ENCODE measurements at places on chromosomes 2 and 18.

GRCh38 chr2:88450186-88450585 lies 2.3 kb downstream of the FOXI3 start:
- no peak overlapping the region for H3K4me3 ChIP-seq
- H3K27ac ChIP-seq: no peak overlapping the region
- H3K36me3 ChIP-seq: no peaks in the 10 kb centered on the region
- no peaks in the 10 kb centered on the region for H3K4me1 ChIP-seq
- H3K27me3 ChIP-seq: peaks cover 78% of the 10 kb centered on the region

DNA sequence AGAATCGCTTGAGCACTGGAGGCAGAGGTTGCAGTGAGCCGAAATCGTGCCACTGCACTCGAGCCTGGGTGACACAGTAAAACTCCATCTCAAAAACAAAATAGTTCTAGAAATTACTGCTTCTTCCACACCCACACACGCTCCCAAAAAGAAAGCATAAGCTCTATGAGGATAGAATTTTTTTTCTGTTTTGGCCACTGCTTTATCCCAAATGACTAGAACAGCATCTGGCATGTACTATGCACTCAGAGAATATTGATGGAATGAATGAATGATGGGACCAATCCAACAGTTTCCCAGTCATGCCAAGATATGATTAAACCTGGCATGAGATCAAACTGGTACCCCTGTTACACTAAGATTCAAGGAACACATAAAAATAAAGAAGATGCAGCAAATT lies 455.4 kb upstream of the CHAC2 start:
- H3K27me3 ChIP-seq: no peaks in the 10 kb centered on the region
- no peak for DNase-seq
- no peaks in the 10 kb centered on the region for H3K4me1 ChIP-seq
- H3K27ac ChIP-seq: no peak overlapping the region
- no peak overlapping the region for H3K4me3 ChIP-seq
- H3K36me3 ChIP-seq: no peaks in the 10 kb centered on the region

DNA sequence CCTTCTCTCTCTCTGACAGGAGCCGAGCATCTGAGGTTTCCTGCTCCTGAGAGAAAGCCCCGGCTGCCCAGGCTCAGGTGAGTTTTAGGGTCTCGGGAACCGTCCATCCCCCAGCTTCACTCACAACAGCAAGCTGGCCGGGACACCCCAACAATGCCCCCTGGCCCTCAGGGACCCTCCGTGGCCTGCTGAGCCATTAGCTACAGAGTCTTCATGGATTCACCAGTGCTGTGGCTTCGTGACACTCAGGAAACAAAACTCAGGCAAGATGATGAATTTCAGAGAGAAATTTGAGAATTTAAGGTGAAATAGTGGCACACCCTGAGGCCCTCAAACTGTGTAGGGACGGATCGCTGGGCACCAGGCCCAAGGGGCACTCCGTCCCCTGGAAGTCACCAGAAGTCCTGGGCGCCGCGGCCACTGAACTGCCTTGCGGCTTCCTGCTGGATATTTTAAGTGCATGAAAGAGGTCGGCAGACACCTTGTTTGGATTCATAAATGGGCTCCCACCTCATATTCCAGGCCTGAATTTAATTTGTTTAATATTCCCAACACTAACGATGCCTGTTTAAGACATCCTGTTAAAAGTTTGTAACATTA lies 368.3 kb upstream of the SALL3 start:
- no peak for DNase-seq
- no peak overlapping the region for H3K4me3 ChIP-seq
- no peak overlapping the region for H3K27ac ChIP-seq
- no peaks in the 10 kb centered on the region for H3K36me3 ChIP-seq
- H3K27me3 ChIP-seq: peaks cover 13% of the 10 kb centered on the region

GRCh38 chr2:239727776-239728600 lies 297.2 kb downstream of the NDUFA10 start:
- DNase-seq: no peak
- H3K4me1 ChIP-seq: no peaks in the 10 kb centered on the region
- H3K36me3 ChIP-seq: no peaks in the 10 kb centered on the region
- no peak overlapping the region for H3K27ac ChIP-seq
- no peak overlapping the region for H3K4me3 ChIP-seq

- no peak overlapping the region for H3K4me3 ChIP-seq
- H3K27me3 ChIP-seq: no peaks in the 10 kb centered on the region
- no peak overlapping the region for H3K27ac ChIP-seq
- H3K36me3 ChIP-seq: no peaks in the 10 kb centered on the region
Observed at GRCh38 chr2:1778566-1778965, 34.3 kb upstream of the PXDN start.

DNA sequence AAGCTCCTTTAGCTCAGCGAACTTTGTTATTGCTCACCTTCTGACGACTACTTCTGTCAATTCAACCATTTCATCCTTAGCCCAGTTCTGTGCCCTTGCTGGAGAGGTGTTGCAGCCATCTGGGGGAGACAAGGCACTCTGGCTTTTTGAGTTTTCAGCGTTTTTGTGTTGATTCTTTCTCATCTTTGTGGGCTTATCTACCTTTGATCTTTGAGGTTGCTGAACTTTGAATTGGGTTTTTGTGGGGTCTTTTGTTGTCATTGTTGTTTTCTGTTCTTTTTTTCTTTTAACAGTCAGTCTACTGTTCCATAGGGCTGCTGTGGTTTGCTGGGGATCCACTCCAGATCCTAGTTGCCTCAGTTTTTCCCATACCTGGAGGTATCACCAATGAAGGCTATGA lies 57.3 kb downstream of the GTF3C3 start:
- DNase-seq: no peak
- H3K27ac ChIP-seq: no peak overlapping the region
- no peaks in the 10 kb centered on the region for H3K27me3 ChIP-seq
- H3K36me3 ChIP-seq: no peaks in the 10 kb centered on the region
- H3K4me1 ChIP-seq: no peaks in the 10 kb centered on the region

DNA sequence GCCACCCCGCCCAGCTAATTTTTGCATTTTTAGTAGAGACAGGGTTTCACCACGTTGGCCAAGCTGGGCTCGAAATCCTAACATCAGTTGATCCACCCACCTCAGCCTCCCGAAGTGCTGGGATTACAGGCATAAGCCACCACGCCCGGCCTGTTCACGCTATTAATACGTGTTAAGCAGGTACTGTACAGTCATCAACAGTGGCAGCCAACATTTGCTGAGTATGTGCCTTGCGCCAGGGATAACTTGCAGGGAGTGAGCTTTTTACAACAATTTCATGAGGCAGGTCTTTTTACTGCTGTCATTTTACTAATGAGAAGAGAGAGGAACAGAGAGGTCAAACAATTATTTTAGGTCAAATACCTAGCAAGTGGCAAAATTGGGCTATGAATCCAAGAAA lies 115.2 kb downstream of the AP1S3 start:
- no peaks in the 10 kb centered on the region for H3K36me3 ChIP-seq
- H3K4me3 ChIP-seq: no peak overlapping the region
- no peaks in the 10 kb centered on the region for H3K27me3 ChIP-seq
- no peaks in the 10 kb centered on the region for H3K4me1 ChIP-seq
- no peak overlapping the region for H3K27ac ChIP-seq

DNA sequence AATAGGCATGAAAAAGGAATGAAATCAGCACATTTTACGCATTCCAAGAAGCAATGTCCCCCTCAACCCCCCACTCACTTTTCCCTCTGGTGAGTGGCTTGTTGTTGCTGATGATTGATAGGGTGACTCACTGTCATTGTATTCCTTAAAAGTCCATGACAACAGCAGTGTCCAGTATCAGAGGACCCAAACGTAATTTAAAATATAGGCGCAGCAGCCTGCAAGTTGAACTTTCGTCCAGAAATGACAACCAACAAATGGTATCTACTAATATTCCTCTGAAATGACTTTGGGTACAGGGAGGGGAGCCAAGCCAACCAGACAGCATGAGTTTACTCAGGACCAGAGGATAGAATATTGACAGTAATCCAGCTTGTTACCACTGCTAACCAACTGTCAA lies 182.9 kb upstream of the SIX3 start:
- no peak overlapping the region for H3K4me3 ChIP-seq
- H3K27ac ChIP-seq: no peak overlapping the region
- H3K4me1 ChIP-seq: no peaks in the 10 kb centered on the region

DNA sequence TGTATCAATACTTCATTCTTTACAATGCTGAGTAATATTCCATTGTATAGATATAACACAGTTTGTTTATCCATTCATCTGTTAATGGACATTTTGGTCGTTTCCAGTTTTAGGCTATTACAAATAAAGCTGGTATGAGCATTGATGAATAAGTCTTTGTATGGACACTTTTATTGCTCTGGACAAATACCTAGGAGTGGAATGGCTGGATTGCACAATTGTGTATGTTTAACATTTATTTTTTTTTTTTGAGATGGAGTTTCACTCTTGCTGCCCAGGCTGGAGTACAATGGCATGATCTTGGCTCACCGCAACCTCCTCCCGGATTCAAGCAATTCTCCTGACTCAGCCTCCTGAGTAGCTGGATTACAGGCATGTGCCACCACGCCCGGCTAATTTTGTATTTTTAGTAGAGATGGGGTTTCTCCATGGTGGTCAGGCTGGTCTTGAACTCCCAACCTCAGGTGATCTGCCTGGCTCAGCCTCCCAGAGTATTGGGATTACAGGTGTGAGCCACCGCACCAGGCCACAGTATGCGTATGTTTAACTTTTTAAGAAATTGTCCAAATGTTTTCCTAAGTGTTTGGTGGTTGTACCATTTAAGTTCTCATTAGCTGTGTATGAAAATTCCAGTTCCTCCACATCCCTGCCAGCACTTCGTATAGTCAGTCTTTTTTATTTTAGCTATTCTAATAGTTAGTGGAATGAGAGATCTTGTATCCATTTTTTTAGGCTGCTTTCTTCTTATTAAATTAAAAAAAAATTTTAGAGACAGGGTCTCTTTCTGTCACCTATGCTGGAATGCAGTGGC lies 194.9 kb upstream of the HAAO start:
- DNase-seq: no peak
- H3K4me3 ChIP-seq: no peak overlapping the region
- no peaks in the 10 kb centered on the region for H3K36me3 ChIP-seq
- H3K27me3 ChIP-seq: no peaks in the 10 kb centered on the region
- H3K4me1 ChIP-seq: no peaks in the 10 kb centered on the region
- peak overlapping the region; percentile 4 for H3K27ac ChIP-seq

DNA sequence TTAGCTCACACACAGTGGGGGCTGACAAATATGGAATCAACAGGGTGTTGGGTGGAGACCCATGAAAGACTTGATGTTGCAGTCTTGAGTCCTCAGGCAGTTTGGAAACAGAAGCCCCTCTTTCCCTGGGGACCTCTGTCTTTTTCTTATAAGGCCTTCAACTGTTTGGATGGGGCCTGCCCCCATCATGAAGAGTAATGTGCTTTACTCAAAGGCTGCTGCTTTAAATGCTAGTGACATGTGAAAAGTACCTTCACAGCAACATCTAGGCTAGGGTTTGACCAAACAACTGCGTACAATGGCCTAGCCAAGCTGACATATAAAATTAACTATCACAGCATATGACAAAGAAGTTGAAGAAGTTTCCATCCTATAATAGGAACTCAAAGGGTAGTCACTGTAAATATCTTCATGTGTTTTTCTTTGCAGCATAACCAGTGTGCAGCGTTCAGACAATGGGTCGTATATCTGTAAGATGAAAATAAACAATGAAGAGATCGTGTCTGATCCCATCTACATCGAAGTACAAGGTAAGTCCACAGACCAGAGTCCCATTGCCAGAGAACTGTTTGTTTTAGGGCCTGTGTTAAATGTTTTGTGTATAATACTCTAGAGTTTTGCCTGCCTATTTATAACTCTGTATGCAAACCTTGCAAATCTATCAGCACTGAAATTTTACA lies 46.3 kb downstream of the MERTK start:
- no peak for DNase-seq
- no peaks in the 10 kb centered on the region for H3K36me3 ChIP-seq
- H3K4me1 ChIP-seq: peaks cover 20% of the 10 kb centered on the region
- no peak overlapping the region for H3K4me3 ChIP-seq
- no peaks in the 10 kb centered on the region for H3K27me3 ChIP-seq

DNA sequence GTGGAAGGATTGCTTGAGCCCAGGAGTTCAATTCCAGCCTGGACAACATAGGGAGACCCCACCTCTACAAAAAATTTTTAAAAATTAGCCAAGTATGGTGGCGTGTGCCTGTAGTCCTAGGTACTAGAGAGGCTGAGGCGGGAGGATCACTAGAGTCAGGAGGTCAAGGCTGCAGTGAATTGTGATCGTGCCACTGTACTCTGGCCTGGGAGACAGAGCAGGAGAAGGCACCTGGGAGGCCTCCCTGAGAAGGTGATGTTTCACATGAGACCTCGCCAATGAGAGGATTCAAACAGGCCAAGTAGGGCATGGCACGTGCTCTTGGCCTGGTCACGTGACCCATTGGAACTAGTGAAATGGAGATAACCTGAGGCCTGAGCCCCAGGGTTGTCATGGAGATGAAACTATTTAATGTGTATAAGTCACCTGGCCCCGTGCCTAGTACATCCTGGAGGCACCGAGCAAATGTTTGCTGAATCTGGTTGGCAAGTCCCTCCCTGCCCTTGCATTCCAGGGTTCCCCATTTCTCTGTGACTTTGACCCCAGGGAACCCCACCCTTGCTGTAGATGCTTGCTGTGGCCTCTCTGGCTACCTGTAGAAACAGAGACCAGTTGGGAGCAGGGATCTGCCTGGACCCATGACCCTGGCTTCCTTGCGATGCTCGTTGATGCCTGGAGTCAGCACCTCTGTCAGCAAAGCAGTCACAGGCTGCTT lies 26.1 kb upstream of the ROCK2 start:
- H3K27ac ChIP-seq: peak overlapping the region; percentile 84
- H3K4me1 ChIP-seq: no peaks in the 10 kb centered on the region
- no peaks in the 10 kb centered on the region for H3K27me3 ChIP-seq
- no peaks in the 10 kb centered on the region for H3K36me3 ChIP-seq

- no peak overlapping the region for H3K27ac ChIP-seq
- no peak for DNase-seq
- no peaks in the 10 kb centered on the region for H3K4me1 ChIP-seq
- no peaks in the 10 kb centered on the region for H3K36me3 ChIP-seq
- no peaks in the 10 kb centered on the region for H3K27me3 ChIP-seq
- no peak overlapping the region for H3K4me3 ChIP-seq
Observed at GRCh38 chr2:40404517-40404916, 47.4 kb downstream of the SLC8A1 start.

DNA sequence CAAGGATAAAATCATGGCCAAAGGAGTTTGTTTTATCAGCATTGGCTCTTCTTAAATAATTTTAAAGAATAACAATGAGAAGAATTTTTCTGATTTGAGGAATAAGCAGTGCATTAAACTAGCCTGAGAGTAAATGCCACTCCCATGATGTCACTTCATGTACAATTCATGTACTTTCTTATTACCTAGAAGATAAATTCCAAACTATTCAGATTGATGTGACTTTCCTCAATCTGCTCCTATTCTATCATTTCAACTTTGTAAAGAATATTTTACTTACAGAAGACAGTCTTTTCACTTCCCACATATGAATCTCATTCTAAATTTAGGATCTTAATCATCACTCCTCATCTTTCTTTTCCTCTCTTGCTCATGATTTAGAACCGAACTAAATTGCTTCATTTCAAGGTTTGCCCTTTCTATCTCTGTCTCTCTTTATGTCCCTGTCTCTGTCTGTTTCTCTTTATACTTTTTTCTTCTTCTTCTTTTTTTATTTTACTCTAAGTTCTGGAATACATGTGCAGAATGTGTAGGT lies 1142.0 kb upstream of the PIK3C3 start:
- no peaks in the 10 kb centered on the region for H3K36me3 ChIP-seq
- no peaks in the 10 kb centered on the region for H3K27me3 ChIP-seq
- H3K27ac ChIP-seq: no peak overlapping the region
- H3K4me1 ChIP-seq: no peaks in the 10 kb centered on the region
- H3K4me3 ChIP-seq: no peak overlapping the region

GRCh38 chr2:69092857-69093256 lies 79.9 kb downstream of the ANTXR1 start:
- no peak for DNase-seq
- H3K27ac ChIP-seq: no peak overlapping the region
- H3K4me1 ChIP-seq: no peaks in the 10 kb centered on the region
- no peaks in the 10 kb centered on the region for H3K27me3 ChIP-seq

Measured in breast epithelium (tissue), 4 donors.